AG04449 (cell line): ENCODE measurements at places on chromosomes 5 and 9.

DNA sequence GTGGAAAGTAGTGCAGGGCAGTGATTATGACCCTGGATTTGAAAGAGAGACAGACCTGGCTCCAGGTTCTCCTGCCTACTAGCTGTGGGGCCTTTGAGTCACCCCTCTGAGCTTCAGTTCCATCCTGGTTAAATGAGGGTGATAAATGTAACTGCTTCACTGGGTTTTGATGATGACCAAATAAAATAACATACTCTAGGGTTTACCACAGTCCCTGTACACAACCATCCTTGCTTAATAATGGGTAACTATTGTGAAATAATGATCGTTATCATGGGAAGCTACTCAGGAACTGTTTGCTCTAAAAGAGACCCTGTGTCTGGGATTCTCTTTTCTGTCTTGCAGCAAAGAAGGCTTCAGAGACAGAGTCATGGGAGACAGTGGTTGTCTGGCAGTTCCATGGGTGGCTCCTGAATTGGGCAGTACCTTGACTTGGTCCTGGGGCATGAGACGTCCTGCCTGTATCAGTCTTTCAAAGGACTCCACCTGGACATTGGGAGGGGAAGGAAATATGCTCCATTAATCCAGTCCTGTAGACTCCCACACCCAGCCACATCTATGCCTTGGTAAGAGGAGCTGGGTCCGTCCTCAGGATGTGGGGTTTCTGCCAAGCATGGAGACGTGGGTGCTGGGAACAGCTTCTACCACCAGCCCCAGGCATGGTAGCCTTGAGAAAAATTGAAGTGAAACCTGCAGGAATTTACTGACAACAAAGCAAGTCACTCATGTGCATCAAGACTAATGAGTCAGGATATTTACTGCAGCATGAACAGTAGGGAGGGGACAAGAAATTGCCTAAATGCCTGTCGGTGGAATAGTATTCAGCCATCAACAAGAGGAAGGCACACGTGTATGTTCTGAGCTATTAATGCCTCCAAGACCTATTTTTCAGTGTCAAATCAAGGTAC is 23.4 kb downstream of the AKNA start:
- DNase-seq: peak; percentile 85

DNA sequence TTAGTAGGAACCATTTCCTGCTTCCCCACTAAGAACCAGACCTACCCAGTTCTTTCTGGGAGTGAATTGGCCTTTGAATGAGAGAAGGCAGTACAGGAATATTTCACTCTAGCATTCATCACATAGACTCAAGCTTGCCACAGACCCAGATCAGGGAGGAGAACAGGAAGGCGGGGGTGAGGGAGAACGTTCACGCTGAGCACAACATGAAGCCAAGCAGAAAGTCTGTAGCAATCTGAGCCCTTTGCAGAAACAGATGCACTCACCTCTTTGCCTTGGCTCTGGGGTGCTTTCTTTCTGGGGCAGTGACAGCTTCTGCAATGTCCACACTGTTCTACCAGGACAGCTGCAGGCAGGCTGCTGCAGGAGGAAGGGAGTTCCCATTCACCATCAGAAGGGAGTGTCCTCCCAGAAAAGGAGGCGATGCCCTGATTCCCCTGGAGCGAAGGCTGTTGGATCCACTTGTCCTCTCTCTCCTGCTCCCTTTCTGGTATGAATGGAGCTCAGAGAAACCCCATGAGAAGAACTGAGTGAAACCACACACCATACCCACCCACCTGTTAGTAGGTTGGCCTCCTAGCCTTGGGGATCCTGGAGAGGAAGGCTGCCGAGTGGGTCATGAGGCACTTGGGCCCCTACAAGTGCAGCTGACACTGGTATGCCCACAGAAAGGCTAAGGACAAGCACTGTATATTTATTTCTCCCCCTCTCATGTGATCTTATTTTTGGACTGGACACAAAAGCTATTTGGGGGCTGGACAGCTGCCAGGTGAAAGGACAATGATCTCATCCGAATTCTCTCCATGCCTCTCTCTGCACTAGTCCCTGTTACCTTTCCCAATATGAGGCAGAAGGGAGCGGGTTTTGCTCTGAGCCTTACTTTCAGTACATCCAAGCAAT is 11.7 kb upstream of the FGF1 start:
- no peak for DNase-seq

- no peak for DNase-seq
These were observed 87.9 kb downstream of the SEMA4D start for GRCh38 chr9:89410022-89410421.

DNA sequence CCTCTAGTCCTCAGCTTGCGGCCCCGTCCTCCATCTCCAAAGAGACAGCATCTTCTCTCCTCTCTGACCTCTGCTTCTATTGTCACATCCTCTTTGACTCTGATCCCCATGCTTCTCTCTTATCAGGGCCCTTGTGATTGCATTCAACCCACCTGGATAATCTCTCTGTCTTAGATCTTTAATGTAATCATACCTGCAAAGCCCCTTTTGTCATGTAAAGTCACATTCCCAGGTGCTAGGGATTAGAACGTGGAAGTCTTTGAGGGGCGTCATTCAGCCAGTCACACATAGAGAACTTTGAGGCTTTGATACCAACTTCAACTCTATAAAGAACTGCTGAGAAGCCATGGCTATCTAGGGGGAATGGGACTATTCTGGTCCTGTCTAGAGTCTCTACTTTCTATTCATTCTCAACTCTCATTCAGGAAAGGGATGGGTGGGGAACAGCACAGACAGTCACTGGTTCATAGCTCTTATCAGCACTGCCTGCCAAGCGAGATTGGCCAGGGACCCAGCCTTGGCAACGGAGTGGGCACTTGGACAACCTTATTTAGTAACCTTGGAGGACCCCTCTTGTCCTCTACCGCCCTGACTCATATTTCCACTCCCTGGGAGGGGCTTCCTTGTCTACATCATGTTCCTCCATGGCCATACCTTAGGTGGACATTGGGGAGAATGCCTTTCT is 29.0 kb downstream of the TAS2R1 start:
- no peak for DNase-seq

GRCh38 chr5:150234576-150235499 is 45.0 kb downstream of the SLC6A7 start:
- DNase-seq: no peak
